ENCODE measurements at places on chromosomes 3 and 15.

DNA sequence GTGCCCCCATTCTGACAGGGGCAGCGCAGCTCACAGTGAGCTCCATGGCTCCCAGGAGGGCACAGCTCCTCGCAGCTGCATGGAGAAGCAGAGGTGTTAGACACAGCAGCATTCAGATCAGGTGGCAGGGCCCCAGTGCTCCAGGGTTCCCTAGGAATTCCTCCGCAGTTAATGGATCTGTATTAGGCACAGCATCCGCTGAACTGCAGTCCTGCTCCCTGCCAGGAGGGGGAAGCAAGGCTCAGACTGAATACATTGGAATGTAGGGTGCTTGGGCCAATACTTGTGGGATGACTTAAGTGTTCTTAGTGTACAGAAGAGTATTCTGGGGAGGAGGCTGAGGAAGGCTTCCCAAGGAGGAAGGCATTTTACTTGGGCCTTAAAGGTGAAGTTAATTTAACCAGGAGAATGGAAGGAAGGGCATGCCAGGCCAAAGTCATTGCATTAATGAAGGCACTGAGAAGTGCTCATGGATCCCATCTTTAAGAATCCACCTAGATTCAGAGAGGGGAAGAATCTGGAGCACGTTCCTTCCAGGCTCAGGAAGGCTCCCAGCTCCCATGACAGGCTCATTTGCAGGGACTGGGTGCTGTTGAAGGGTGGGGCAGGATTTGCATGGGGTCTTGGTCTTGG lies 111.6 kb downstream of the RAB11A start:
- peak; percentile 5 for DNase-seq

DNA sequence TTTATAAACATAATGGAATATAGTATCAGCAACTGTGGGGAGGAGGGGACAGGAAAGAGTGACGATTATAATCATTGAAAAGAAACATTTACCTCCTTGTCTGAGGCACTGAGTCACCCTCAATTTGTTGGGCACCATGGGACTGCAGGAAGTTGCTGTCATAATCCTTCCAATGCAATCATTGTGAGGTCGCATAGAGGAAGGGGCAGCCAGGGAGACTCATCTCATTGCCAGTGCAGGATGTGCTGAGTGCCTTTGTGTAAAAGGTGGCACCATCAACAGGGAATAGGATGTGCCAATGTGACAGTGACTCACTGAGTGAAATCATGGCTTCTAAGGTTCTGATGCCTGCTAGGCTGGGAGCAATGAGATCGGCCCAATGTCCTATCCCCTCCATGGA lies 300.4 kb upstream of the ADAMTS9 start:
- DNase-seq = no peak

GRCh38 chr3:52374173-52374572 lies 58.1 kb downstream of the DNAH1 start:
- no peak for DNase-seq

- DNase-seq = no peak
These were observed 76.8 kb upstream of the SOX14 start for GRCh38 chr3:137687181-137687879.

DNA sequence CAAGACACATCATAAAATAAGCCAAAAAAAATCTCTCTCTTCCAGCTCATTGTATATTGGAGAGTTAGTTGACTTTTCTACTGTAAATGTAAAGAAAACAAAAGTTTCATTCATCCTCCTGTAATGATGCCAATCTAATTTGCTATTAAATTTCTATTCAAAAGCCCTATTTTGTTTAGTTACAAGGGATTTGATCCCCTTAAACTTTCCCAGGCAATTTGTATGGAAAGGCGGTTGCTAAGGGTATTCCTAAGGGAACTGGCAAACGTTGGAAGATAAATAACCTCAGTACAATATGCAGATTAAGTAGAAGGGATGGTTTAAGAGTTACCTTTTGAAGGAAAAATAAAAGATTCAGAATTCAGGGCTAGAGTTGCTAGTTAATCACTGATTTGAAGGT lies 352.7 kb downstream of the TIGIT start:
- no peak for DNase-seq

DNA sequence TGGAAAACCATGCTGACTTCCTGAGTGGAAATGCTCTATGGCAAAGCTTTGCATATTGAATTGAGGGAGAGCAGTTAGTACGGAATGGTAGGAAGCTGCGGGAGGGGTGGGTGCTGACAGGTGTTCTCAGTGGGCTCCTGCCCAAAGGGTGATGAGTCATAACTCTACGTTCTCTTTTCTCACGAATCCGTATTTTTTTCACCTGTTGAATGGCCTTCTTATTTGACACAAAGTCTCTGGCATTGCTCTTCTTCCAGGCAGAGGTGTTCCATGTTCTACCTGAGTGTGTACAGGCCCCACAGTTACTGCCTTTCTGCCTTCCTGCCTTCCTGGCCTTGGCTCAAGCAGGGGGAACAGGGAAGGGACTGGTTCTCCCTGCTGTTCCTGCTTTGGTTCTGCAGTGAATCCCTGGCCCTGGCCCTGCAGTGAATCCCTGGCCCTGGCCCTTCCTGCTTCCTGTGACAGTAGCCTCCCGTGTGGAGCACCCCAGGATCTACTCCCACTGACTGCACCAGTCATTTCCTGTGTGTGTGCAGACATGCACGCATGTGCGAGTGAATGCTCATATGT lies 31.9 kb downstream of the TRAK1 start:
- DNase-seq = no peak

DNA sequence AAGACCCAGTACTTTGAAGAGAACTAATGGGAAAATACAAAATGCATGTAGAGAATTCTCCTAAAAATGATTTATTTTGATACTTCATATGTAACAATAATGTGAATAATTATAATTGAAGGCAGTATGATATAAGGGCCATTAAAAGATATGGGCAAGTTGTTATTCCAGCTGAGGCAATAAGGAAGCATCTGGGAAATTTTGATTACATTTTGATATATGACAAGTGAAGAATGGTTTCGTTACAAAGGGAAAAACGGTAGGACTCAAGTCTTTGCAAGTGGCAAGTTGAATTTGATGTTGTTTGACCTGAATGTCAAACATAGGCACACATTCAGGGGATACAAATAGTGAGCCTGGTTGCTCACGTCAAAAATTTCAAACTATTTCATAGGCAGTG lies 137.9 kb upstream of the TP63 start:
- DNase-seq = no peak

DNA sequence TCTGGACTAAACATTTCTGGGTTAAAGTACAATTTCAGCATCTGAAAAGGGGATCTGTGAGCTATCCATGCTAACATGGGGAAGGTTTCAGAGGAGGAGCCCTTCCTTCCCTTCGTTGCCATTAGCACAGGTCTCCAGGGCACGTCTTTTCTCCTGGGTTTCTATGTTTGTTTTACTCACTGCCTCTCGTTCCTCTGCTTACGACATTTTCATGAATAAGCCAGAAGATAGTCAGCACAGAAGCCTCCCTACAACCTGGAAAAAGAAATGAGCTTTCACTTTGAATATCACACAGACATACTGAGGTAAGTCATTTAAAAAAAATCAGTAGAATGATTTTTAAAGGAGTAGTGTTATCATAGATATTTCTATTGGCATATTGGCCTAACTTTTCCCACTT lies 117.2 kb upstream of the KCNMB2 start:
- DNase-seq = no peak

GRCh38 chr15:72919936-72920465 lies 132.3 kb upstream of the NEO1 start:
- DNase-seq = no peak

DNA sequence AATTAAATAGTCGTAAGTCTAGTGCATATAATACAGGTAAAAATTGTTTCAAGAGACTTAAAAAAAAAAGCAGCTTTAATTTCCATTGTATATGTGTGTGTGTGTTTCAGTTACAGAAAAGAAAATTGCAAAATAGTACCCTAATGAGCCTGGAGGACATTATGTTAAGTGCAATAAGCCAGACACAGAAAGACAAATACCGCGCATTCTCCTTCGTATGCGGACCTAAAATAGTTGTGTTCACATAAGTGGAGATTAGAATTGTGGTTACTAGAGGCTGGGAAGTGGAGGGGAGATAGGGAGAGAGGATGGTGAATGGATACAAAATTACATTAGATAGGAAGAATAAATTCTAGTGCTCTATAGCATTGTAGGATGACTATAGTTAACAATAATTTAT lies 3.6 kb downstream of the MESD start:
- DNase-seq = no peak

DNA sequence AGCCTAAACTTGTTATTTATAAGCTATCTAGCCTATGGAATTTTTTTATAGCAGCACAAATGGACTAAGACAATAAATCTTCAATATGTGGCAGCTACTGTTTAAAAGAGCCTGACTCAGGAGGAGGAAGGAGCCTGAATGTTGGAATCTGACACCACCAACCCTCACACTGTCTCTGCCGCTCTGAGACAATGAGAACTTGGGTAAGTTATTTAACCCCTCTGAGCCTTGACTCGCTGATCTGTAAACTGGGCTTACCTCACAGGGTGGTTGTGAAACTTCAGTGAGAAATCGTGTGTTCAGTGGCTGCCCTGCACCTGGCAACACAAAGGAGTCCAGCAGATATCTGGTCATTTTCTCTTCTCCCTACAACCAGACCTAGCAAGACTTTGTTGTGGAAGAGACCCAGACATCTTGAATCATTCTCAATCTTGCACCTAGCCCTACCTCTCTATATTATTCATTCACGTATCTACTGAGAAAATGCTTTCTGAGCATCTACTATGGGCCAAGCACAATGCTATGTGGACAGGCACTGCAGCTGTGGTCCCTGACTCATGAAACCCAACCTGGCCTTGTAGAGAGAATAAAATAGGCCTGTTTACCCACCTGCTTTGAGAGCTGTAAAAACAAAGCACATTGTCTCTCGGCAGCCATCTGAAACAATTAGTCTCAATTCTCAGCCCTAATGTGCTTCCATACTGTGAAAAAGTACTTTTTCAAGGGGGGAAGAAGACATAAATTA lies 81.9 kb upstream of the SLC25A36 start:
- no peak for DNase-seq

DNA sequence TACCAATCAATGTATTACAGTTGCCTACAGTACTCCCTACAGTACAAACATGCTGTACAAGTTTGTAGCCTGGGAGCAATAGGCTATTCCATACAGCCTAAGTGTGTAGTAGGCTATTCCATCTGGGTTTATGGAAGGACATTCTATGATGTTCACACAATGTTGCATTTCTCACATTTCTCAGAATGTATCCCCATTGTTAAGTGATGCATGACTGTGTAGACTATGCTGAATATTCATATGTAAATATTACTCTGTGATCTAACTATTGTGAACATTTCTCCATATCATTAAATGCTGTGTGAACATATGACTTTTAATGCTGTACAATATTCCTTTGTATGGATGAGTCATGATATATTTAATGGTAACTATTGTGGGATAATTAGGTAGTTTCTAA lies 139.2 kb upstream of the ADAMTS9 start:
- no peak for DNase-seq

- DNase-seq = no peak
These were observed 50.5 kb upstream of the ABI3BP start for GRCh38 chr3:101043687-101044078.

DNA sequence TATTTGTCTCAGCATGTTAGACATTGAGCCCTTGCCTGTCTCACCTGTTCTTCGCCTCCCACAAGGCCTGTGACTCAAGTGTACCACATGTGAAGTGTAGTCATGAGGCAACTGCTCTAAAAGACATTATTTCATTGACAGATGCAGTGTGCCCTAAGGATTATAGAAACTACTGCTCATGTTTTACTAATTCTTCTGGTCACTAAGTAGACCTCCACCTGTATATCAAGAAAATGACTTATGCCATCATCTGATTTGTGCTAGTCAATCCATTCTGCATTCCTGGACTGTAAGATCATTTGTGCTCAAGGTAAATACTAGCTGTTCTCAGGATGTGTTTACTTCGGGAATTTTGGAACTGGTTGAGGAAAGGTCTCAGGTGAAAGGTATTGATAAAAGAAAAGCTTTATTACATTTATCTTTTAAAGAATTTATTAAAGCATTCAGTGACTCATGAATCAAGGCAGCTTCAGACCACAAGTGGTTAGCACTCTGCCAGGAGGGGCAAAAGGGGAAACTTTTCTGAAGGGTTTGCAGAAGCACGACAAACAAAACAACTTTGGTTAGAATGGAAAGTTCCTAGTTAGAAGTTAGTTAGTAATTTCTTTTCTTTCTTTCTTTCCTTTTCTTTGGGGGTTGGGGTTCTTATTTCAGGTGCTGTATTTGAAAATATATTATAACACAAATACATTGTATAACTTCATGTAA lies 465.3 kb upstream of the CBLB start:
- DNase-seq = peak; percentile 76

DNA sequence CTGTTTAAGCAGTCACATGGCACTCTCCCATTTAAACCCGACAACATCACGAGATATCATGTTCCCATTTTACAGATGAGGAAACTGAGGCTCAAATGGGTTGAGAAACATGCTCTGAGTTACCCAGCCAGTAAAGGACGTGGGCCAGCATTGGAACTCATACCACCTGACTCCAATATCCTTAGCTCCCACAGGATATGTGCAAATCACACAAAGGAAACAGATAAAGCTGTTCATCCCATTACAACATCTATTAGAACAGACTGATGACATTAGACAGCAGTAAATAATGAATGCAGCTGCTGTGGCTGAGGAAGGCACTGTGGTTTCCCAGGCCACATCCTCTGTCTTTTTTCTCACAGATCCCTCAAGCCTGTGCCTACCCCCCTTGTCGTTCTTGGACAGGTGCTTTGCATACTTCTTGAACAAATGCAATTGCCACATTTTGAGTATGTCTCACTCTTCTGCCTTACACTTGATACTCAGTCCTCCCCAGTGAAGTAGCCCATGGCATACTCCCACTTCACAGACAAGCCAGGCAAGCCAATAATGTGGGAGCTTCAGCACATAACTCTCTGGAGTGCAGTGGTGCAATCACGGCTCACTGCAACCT lies 17.7 kb downstream of the FRMD4B start:
- DNase-seq = no peak

GRCh38 chr15:88246666-88247446 lies 9.7 kb downstream of the NTRK3 start:
- peak; percentile 57 for DNase-seq
